Stimulated activated CD4-positive, alpha-beta T cell treated with anti-CD3 and anti-CD28 coated beads, Interleukin-4, amount 100 ng/mL, for 24 hours (primary cell): ENCODE measurements at places on chromosomes 4 and X.
A peak's percentile ranks its signal among the peaks of the same experiment; 100 is the strongest.

GRCh38 chr4:170011921-170012628, 14.1 kb downstream of the MFAP3L start:
- no peak for DNase-seq

- no peak for DNase-seq
Observed at GRCh38 chr4:3193531-3194203, 55.3 kb upstream of the MSANTD1 start.

DNA sequence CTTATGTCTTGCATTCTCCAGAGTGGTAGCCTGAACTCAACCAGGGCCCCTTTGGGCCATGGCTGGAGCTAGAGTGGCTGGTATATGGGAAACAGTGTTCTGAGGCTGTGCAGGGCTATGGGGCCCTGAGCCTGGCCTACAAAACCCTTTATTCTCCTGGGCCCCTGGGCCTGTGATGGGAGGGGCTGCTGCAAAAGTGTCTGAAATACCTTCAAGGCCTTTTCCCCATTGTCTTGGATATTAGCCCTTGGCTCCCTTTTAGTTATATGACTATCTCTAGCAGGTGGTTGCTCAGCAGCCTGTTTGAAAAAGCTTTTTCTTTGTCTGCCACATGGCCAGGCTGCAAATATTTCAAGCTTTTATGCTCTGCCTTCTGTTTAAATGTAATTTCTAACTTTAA, 22.5 kb downstream of the APOOL start:
- DNase-seq: no peak

- peak; percentile 47 for DNase-seq
Observed at GRCh38 chrX:103404231-103405008, 28.1 kb downstream of the BEX3 start.

GRCh38 chr4:11632483-11632882, 203.8 kb upstream of the HS3ST1 start:
- no peak for DNase-seq

DNA sequence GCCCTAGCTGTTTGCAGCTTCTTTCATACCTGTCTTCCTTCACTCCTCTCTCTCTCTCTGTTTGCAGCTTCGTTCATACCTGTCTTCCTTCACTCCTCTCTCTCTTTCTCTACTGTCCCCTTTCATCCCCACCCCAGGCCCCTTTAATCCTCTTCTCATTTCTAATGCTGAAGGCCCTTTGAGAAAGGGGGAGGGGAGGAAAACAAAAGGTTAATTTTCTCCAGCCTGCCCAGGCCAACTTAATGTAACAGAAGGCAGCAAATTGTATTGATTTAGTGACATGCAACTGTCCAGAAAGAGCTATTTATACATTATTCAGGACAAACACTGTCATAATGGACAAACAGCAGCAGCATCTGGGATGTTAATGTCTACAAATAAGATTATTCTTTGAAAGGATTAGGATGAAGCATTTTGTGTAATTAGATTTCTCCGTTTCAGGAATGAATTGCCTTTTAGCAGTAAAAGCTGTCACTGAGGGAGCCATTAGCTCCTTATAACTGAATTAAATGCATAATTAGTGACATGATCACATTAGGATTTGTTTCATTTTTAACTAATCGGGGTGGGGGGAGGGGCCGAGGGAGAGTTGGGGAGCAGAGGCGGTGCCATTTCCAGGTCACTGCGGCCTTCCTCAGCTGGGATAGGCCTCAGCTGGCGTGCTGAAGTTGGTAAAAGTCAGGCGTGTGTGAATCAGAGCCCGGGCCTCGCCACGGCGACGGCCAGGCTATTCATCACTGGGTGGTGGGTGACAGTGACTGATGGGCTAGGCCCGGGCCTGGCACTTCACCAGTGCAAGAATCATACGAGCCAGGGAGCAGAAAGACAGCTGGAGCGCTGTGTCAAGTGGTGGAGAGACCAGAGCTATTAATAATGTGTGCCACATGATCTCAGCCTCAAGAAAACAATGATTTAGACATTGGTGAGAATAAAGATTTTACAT, 174.5 kb downstream of the NKX6-1 start:
- no peak for DNase-seq

DNA sequence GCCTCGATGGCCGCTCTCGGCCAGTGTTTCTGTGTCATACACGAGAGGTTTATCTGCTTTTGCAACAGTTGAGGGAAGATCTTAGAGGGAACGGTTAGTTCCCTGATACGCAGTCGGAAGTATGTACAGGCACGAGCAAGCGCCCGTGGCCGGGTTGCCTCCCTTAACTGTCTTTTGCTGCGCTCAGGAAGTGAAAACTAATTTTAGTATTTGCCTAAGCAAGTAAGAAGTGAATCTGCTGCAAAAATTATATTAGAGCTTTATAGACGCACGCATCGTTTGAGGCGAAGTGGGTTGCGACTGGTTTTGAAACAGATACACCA, 695 bp downstream of the MTM1 start:
- peak; percentile 24 for DNase-seq

DNA sequence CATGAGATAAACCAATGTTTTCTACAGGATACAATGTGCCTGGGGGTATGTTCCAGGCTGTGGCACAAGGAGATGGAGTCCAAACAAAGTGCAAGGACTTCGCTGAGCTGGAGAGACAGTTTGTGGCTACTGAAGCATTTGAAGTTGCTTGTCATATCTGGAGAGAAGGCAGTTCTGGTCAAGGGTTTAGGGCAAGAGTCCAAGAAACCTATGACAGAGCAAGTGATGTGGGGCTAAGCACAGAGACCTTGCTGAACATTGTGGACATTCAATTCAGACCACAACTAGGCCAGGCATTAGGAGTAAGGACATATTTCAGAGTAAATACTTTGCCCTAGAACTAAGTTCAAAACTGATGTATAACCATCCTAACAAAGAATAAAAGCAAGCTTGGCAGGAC, 34.8 kb downstream of the MAGED4B start:
- no peak for DNase-seq

- DNase-seq: peak; percentile 29
Observed at GRCh38 chr4:25925486-25926201, 11.6 kb downstream of the SMIM20 start.

DNA sequence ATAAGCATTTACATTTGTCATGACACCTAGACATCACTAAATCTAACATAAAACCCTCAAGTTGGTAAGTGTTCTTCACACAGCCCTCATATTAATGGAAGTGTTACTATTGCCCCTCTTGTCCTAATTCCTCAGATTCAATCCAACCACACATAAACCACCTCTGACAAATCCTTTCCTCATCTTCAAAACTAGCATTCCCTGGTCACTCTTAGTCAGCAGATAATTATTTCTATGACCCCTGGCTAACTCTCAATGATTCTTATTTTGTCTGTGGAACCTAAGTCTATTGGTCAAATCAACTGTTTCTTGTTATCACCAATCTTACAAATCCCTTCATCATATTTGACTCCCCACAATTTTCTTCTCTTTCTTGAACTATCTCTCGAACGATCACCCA, 168.6 kb downstream of the PPP3CA start:
- DNase-seq: no peak

DNA sequence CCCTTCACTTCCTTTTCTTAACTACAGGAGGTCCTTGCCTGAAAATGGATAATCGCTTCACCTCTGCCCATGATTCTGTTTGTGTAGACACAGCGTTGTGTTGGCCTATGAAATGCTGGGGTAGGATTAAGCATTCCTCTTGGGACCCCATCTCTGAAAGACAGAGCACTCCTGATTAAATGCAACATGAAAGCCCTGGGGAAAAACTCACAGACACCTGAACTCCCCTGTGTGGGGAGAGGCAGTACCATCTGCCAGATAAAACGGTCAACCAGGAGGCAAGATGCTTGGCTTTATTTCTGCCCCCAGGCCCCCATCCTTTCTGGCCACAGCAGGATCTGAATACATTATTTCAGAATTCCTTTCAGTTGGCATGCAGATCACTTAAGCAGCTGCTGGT, 1.9 kb downstream of the LGI2 start:
- no peak for DNase-seq

- DNase-seq: no peak
Observed at GRCh38 chrX:75986976-75987375, 185.9 kb upstream of the PBDC1 start.

DNA sequence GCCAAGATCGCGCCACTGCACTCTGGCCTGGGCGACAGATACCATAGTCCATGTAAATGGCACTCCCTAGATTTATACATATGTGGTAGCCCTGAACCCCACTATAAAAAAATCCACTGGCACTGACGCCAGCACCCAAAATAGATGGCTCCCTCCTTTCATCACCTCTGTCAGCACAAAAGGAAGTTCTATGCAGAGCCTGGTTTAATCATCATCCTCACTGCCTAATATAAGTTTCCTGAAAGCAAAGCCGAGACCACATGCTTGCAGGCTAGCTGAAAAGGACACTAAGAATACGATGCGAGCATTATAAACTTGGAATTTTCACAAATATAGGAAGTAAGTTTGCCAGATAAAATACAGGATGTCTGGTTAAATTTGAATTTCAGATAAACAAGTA, 27.5 kb upstream of the DOCK11 start:
- no peak for DNase-seq

- peak; percentile 27 for DNase-seq
Observed at GRCh38 chrX:39152106-39152649, 350.9 kb downstream of the MID1IP1 start.

DNA sequence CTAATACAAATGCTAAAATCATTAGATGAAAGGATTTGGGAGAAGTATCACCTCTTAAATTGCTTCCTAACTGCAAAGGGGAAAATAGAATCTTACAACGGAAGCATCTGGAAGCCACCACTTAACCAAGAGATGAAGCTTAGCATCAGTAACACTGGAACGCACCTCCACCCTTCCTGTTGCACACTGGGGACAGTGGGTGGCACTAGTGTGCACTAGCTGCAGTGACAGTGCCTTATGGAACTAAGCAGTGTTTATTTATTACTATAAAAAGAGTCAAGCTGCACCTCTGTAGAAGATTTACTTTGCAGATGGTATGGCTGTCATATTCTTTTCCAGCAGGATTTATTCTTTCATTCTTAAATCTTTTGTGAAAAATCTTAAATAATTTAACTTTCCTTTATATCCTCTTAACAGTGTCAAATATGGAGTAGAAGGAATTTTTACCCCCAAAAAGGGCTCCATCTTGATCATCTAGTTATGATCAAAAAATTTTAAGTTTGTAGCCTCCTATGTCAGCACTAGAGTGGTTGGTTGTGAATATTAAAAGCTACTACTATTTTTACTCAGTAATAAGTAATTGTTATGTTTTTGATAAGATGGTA, 76.7 kb downstream of the SCD5 start:
- peak; percentile 17 for DNase-seq

- no peak for DNase-seq
Observed at GRCh38 chrX:2828959-2829411, 255 bp downstream of the GYG2 start.

GRCh38 chr4:138634915-138635314, 380.7 kb upstream of the NOCT start:
- no peak for DNase-seq

DNA sequence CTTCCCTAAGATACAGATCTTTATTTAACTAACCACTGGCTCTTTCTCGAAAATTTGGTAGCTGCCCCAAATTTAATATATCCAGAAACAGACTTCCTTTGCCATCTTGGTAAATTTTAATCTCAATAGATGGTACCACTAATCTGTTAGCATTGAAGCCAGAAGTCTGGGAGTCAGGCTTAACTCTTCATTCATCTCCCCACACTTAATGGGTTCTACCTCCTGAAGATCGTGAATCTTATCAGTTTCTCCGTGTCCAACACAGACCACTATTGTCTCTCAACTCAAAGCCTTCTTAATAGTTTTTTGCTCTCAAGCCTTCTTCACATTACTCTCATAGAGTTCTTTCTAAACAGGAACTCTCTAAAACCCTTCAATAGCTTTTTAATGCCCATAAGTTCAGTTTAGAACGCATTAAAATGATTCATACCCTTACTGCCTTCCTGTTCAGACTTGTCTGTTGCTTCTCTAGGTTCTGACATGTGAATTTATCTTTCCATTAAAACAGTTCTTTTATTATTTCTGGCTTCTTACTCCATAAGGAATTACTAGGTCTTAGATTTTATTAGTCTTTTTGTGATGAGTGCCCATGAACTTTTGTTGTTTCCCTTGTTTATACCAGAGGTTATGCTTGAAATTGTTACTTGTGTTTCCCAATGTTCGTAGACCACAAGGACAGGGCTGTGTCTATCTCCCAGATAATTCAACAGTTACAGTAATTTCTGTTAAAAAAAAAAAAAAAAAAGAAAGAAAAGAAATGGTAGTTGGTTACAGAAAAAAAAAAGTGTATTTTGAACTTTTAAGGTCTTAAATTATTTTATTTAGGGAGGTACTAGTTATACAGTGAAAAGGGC, 54.7 kb downstream of the SMARCAD1 start:
- DNase-seq: no peak

DNA sequence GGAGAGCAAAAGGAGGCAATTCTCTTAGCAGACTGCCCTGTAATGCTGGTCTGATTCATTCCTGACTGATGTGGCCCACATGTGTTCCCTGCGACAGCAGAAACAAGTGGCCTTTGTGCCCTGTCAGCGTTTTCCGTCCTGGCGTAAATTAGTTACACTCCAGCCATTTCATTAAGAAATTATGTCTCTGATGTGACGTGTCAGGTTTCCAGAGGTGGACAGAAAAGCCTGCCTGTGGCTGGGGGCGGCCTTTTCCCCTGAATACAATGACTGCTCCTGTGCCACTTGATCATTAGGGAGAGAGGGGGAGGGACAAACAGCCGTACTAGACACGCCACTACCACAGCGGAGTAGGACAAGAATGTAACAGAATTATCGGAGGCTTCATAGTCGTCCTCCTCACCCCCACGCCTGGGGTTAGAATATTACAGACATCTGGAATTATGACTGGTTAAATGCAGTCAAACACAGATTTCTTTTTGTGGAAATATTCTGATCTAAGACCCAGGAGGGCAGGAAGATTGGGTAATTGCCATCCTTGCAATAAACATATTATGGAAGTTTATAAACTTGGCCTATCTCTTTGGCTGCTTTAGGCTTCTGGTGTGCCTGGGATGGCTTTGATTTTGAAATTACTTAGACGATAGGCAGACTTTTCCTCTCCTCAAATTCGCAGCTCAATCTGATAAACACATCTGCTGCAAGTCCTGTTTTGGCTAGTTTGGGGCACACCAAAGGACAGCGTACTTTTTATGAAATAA, 146.2 kb upstream of the BCOR start:
- no peak for DNase-seq
